Kidney capillary endothelial cell (primary cell): ENCODE measurements at places on chromosomes 2 and 18.

- no peak for DNase-seq
Measured at GRCh38 chr2:197926673-197927072, 122.3 kb downstream of the PLCL1 start.

DNA sequence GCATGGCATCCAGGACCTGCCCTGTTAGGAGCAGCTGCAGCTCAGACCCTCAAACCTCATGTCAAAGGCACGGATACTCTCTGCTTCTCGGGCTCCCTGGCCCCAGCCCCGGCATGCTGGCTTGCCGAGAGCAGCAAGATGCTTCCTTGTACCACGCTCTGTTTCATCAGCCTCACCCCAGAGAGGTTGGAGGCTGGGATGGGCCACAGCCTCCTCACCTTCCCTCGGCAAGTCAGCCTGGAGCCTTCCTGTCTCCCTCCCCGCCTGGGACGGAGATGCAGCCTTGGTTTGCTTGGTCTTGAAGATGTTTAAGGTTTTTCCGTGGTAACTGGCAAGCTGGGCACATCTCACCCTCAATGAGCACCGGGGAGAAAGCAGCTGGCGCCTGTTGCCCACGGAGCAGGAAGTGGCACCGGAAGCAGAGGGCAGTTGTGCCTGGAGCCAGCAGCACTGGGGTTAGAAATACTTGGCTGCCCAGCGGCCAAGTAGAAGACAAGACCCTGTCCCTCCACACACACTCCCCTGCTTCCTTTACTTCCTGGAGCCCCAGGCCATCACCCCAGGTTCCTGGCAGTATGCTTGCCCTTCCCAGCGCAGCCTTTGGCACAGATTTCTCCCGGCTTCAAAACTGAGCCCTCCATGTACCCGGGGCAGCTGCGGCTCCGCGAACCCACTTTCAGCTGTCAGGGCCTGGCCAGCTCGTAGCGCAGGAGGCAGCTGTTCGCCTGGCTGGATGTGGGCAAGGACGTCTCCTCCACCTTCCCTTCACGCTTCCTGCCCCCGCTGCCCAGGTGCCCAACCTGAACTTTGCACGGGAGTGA lies 17.4 kb downstream of the FBLN7 start:
- DNase-seq: no peak

GRCh38 chr2:236164925-236165841 lies 3.0 kb downstream of the GBX2 start:
- DNase-seq: no peak

DNA sequence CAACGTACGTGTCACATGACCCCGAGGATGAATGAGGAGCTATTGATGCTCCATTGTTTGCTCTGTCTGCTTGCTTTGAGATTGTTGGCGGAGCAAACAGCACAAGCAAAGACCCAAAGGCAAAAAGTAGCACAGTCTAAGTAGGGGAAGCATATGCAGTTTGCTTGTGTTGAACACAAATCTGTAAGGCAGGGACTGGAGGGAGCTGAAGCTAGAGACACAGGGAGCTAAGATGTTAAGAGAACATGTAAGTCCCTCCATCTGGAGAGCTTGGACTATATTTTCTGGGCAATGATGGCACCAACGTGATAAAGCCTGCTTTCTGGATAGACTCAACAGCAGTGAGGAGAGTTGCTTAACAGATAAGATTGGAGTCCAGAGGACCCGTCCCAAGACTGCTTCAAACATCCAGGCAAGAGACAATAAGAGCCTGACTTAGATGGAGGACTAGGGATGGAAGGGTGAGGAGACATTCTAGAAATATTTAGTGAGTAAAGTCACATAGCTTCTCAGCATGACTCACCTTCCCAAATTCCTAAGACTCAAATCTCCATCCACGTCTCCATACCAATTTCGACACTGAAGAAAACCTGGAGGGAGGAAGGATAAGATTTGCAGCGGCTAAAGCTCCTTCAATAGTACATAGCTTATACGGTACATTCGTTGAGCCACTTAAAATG lies 88.1 kb upstream of the KLF7 start:
- DNase-seq: no peak

DNA sequence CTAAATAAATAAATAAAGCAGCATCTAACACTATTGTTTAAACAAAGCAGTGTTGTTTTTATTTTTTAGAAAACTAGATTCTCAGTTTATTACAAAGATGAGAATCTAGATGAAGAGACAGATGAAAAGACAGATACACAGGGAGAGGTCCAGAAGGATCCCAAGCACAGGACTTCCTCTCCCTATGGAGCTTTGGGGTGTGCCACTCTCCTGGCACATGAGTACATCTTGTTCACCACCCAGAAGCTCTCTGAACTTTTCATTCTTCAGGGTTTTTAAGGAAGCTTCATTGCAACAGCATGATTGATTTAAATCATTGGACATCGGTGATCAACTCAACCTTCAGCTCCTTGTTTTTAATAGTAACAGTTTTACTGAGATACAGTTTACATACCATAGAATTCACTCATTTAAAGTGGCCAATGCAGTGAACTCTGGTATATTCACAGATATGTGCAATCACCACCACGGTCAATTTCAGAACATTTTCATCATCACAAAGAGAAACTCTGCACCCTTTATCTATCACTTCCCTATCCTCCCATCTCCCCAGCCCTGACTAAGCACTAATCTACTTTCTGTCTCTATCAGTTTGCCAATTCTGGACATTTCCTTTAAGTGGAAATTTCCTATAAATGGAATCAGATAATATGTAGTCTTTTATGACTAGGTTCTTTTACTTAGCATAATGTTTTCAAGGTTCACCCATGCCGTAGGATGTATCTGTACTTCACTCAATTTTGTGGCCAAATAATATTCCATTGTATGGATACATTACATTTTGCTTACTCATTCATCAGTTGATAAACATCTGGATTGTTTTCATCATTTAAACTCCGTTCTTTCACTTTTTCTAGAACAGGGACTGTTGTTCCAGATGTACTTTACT lies 62.3 kb upstream of the ZFP36L2 start:
- DNase-seq: no peak

- no peak for DNase-seq
Measured at GRCh38 chr18:47151439-47151838, 1.1 kb upstream of the HDHD2 start.

- no peak for DNase-seq
Measured at GRCh38 chr2:195320413-195320973, 336.5 kb upstream of the SLC39A10 start.

- DNase-seq: no peak
Measured at GRCh38 chr2:219605607-219605954, 7.9 kb downstream of the STK11IP start.

DNA sequence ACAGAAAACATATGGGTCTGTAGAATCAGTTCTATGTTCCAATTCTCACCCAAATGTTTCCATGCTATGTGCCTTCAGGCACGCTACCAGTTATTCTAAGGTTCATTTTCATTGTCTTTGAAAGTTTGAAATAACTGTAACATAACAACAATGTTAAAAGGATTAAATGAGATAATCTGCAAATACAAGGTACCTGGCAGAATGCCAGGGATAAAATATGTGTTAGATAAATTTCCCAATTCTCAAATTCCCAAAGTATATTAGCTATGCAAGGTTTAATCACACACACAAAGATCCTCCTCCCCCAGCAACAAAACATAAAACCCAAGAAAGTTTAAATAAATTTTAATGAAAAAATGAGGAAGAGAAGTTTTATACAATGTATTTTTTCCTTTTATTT lies 261.2 kb downstream of the LRP1B start:
- no peak for DNase-seq

GRCh38 chr2:229712136-229712535 lies 2.2 kb downstream of the DNER start:
- DNase-seq: no peak

GRCh38 chr2:152761214-152761613 lies 42.8 kb downstream of the ARL6IP6 start:
- no peak for DNase-seq

- no peak for DNase-seq
Measured at GRCh38 chr2:36369716-36370115, 14.1 kb downstream of the CRIM1 start.

DNA sequence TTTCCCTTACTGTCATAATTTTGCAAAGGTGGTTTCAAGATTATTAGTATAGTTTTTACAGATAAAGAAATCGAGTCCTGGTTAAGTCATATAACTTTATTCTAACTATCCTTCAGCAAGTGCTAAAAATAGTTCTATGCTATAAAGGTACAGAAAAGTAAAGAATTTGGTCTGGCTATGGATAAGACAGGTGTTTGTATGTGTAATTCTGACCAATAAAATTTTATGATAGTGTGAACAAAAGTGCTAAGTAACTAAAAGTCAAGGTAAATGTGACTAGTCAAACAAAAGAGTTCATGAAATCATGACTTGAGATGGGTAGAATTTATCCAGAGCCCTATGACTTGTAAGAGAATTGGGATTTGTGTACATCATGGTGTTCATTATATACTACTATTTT lies 140.7 kb downstream of the COMMD1 start:
- no peak for DNase-seq

- DNase-seq: no peak
Measured at GRCh38 chr2:21041943-21042707, 1.7 kb downstream of the APOB start.

DNA sequence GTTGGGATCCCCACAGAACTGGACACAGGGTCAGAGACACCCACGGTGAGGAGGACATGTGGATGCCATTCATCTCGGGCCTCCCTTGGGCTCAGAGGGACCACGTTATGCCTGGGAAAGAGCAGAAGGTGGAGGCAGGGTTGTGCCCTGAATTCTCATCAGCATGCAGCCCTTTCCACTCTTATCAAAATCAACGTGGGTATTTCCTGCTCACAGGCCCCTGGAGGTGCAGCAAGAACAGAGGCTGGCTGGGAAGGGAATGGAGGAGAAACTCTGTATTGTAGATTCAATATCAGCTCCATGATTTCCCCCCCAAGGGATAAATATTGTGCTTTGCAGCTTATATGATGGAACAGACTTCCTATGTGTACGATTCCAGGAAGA lies 90.9 kb downstream of the SETBP1 start:
- no peak for DNase-seq

DNA sequence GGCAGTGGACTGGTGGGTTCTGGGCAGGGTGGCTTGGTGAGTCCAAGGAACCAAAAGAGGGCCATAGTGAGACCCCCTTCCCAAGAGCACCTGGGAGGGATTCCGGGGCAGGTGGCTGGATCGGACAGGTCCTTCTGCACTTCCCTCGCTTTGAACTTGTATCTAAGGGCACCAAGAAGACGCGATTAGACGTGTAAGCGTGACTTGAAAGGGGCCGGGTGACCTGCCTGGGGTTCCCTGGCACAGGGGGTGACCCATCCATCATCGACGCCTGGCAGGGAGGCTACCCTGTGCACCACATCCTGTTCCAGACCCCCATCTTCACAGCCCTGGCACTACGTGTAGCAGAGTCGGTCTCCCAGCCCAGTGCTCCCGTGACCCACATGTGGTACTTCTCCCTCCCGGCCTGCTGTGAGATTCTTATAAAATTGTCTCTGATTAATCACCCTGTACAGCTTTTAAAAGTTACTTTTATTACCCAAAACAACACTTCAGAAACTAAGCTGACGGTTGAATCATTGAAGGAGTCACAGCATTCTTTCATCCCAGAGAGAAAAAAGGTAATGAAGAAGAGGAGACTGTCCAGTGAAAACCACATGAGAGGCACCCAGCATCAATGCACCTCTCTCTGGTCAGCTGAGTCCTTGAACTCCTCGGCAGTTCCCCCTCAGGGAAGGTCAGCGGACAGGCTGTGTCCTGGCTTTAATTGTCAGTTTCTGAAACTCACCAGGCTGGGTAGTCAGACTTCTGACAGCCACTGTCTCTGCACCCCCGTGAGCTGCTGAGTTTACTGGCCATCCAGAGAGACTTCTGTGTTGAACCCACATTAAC lies 13.0 kb downstream of the SH3BP4 start:
- no peak for DNase-seq

GRCh38 chr18:37361335-37362157 lies 204.1 kb downstream of the CELF4 start:
- DNase-seq: no peak

GRCh38 chr2:66836851-66837250 lies 401.9 kb downstream of the MEIS1 start:
- no peak for DNase-seq

DNA sequence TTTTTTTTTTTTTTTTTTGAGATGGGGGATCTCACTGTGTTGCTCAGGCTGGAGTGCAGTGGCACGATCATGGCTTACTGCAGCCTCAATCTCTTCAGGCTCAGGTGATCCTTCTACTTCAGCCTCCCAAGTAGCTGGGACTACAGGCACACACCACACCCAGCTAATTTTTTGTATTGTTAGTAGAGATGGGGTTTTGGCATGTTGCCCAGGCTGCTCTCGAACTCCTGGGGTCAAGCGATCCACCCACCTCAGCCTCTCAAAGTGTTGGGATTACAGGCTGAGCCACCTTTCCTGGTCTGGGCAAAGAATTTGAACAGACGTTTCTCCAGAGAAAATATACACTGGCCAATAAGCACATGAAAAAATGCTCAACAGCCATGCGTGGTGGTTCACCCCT lies 2.9 kb upstream of the SNRNP200 start:
- no peak for DNase-seq

DNA sequence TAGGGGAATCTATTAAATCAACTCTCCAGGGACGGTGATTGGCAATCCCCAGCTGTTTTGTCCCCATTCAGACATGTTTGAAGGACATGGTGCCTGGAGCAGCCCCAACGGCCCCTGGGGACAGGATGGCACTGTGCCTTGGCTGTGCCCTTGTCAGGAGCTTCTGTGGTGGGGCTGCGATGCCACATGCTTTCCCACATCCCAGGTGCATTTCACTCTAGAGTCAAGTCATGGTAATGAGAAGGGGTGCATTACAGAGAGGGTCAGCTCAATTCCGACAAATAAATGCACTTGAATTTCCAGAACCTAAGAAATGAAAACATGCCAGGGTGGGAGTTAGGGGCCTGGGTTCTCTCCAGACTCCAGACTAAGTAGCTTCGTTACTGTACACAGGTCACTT lies 289.4 kb upstream of the PXDN start:
- DNase-seq: no peak

- no peak for DNase-seq
Measured at GRCh38 chr2:232014681-232015080, 53.2 kb downstream of the DIS3L2 start.

GRCh38 chr2:148582679-148583511 lies 61.7 kb upstream of the EPC2 start:
- DNase-seq: no peak

DNA sequence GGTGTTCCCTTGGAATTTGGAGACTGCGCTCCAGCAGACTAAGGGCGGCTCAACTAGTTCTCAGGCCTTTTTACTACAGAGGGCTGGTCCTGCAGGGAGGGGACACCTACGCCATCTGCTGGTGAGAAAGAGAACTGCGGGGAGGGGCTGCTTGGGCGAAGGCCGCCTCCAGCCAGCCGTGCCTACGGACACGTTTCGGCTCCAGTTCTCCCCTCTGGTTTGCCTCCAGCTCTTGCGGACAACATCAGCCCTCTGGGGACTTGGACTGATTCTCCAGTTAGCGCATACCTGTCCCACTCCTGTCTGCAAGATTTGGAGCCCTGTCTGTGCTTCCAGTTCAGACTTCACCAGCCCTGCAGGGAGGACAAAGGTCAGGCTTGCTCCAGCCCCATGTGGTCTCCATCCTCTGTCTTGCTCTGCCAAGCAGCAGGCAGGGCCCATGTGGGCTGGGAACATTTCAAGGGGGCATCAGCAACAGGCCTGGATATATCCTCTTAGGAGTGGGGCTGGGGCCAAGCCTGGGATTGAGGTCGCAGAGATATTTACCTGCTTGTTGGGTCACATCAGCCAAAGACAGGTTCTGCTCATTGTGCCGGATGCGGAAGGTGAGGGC lies 10.3 kb downstream of the PTPRN start:
- DNase-seq: peak; percentile 61
